A549 treated with GW870086 at 1 μM for 4 hours (cell line): ENCODE measurements at places on chromosomes 1 and 21. TPM values are rescaled to one million over a fixed set of nuclear protein-coding genes. Genes with fewer than 3 reads are reported as not detected.

The SELP gene
- not detected in 5 replicates for total RNA-seq

The NBPF10 gene
- 0.54 to 0.83 TPM (median 0.78 TPM) in 5 replicates for total RNA-seq

The COL11A1 gene
- total RNA-seq = 0.88 to 3.0 TPM (median 2.4 TPM) in 5 replicates

The CRYAA gene
- total RNA-seq = not detected in 5 replicates

The OR2L2 gene
- total RNA-seq = not detected in 5 replicates

The OR2L8 gene
- not detected in 5 replicates for total RNA-seq

The TRABD2B gene
- 1.1 to 2.1 TPM (median 1.7 TPM) in 5 replicates for total RNA-seq

The HFM1 gene
- total RNA-seq = 0.07 TPM in 1 of 5 replicates, not detected in the others

The LCE1C gene
- not detected in 5 replicates for total RNA-seq

The LIN28A gene
- total RNA-seq = 0.03 TPM in 1 of 5 replicates, not detected in the others

The C8A gene
- total RNA-seq = not detected in 5 replicates

The C4BPA gene
- total RNA-seq = 0.46 to 0.77 TPM (median 0.54 TPM) in 5 replicates

The BCL2L15 gene
- 0.19 to 1.7 TPM (median 0.75 TPM) in 5 replicates for total RNA-seq

The MAN1C1 gene
- total RNA-seq = 0.17 to 0.61 TPM (median 0.23 TPM) in 5 replicates

The CLCA1 gene
- not detected in 5 replicates for total RNA-seq

The FCRL1 gene
- not detected in 5 replicates for total RNA-seq

The NES gene
- 1.1 to 1.4 TPM (median 1.2 TPM) in 5 replicates for total RNA-seq

The ACTN2 gene
- 0.03 to 0.20 TPM (median 0.09 TPM) in 4 of 5 replicates, not detected in the other for total RNA-seq

The UROD gene
- 44.6 to 51.1 TPM (median 48.3 TPM) in 5 replicates for total RNA-seq

The MYOG gene
- not detected in 5 replicates for total RNA-seq

The THEMIS2 gene
- 0.70 to 1.4 TPM (median 1.3 TPM) in 5 replicates for total RNA-seq

The SLC35F3 gene
- 4.0 to 5.4 TPM (median 5.3 TPM) in 5 replicates for total RNA-seq

The PRDX6 gene
- 319 to 366 TPM (median 339 TPM) in 5 replicates for total RNA-seq

The SLC16A4 gene
- total RNA-seq = 26.3 to 41.1 TPM (median 37.0 TPM) in 5 replicates

The RGS1 gene
- total RNA-seq = not detected in 5 replicates

The CNTN2 gene
- 0.02 to 0.12 TPM (median 0.09 TPM) in 3 of 5 replicates, not detected in the others for total RNA-seq

The CRB1 gene
- total RNA-seq = not detected in 5 replicates

The CLEC20A gene
- not detected in 5 replicates for total RNA-seq

The SRGAP2C gene
- total RNA-seq = 5.7 to 7.9 TPM (median 7.4 TPM) in 5 replicates

The FAM177B gene
- total RNA-seq = not detected in 5 replicates

The BCAR3 gene
- total RNA-seq = 72.3 to 91.1 TPM (median 84.2 TPM) in 5 replicates

The CCT8 gene
- total RNA-seq = 173 to 188 TPM (median 181 TPM) in 5 replicates

The S100A1 gene
- 0.62 to 0.80 TPM (median 0.73 TPM) in 4 of 5 replicates, not detected in the other for total RNA-seq
